ENCODE measurements at places on chromosomes 1 and 21. TPM values are rescaled to one million over a fixed set of nuclear protein-coding genes. Genes with fewer than 3 reads are reported as not detected.

The HES4 gene
- total RNA-seq, result 34.8 TPM

The RGS2 gene
- total RNA-seq, result 20.4 TPM

The GCSAML gene
- not detected for total RNA-seq

The ZNF683 gene
- total RNA-seq, result not detected

The HLCS gene
- 8.7 TPM for total RNA-seq

The S100A9 gene
- 95.4 TPM for total RNA-seq

The NPL gene
- total RNA-seq, result 21.1 TPM

The ATP1A2 gene
- total RNA-seq, result 6.9 TPM

The FMO1 gene
- total RNA-seq, result 3.1 TPM

The NPPA gene
- not detected for total RNA-seq

The GJA8 gene
- not detected for total RNA-seq

DNA sequence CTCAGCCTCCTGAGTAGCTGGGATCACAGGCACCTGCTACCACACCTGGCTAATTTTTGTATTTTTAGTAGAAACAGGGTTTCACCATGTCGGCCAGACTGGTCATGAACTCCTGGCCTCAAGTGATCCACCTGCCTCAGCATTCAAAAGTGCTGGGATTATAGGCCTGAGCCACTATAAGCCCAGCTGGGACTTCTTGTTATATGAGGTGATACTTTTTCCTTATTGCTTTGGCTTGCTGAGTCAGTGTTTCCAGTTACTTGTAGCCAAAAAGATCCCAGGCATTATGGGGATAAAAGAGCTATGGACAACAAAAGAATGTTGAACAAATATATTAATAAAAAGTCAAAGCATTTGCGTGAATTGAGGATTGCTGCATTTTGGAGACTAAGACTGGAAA, 69.9 kb upstream of the LPGAT1 start:
- DNase-seq, result no peak

DNA sequence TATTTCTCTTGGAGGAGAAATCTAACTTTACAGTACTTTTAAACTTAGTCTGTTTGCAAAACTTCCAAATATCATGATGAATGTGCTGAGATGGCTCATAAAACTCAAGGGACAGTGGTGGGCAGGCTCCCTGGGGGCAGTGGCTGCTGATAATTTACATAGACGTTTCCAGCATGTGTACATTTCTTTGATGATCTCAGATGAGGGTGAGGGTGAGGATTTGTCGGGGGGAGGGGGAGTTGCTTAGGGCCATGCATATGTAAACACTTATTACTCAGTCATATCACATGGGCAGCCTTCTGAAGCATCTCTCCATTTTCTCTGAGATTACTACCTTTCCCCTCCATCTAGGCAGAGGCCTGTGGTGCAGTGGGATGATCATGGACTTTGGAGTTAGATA, 152.9 kb upstream of the HMGB4 start:
- no peak for DNase-seq

DNA sequence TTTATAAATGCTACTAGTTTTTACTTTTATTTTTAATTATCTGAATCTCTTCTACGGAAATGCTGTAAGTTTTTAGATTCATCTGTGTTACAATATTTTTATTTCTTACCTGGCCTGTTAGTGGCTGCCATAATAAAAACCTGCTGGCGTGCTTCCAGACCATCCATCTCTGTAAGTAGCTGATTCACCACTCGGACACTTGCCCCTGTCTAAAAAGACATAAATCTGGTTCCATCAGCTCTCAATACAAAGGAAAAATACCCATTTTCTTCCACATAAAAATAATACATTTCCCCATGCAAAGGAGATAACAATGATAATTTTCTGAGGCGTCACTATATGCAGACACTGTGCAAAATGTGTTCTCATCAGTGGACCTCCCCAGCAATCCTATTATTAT, 62.0 kb downstream of the NVL start:
- DNase-seq, result no peak

GRCh38 chr1:244653439-244654107, 647 bp downstream of the DESI2 start:
- peak; percentile 80 for DNase-seq

- DNase-seq, result no peak
Observed at GRCh38 chr1:213276236-213276635, 225.2 kb downstream of the RPS6KC1 start.

- DNase-seq, result no peak
Observed at GRCh38 chr1:195714248-195714647, 894.0 kb downstream of the KCNT2 start.

DNA sequence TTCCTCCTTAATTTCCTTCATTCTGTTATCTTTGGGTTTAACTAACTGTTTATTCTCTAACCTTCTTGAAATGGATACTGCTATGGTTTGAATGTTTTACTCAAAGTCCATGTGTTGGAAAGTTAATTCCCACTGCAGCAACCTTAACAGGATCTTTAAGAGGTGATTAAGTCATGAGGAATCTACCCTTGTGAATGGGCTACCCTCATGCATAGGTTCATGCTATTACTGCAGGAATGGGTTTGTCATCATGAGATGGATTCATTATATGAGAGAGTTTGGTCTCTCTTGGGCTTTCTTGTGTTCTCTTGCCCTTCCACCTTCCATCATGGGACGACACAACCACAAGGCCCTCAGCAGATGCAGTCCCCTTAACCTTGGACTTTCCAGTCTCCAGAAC, 516.9 kb downstream of the ADGRL2 start:
- DNase-seq, result no peak

- no peak for DNase-seq
Observed at GRCh38 chr1:85124091-85124490, 75.8 kb upstream of the MCOLN3 start.

GRCh38 chr1:151945725-151946722, 36.7 kb upstream of the THEM4 start:
- peak; percentile 98 for DNase-seq

GRCh38 chr1:156527584-156527983, 27.0 kb upstream of the MEF2D start:
- DNase-seq, result no peak

- DNase-seq, result no peak
Observed at GRCh38 chr1:23174426-23175110, 5.9 kb upstream of the LUZP1 start.

DNA sequence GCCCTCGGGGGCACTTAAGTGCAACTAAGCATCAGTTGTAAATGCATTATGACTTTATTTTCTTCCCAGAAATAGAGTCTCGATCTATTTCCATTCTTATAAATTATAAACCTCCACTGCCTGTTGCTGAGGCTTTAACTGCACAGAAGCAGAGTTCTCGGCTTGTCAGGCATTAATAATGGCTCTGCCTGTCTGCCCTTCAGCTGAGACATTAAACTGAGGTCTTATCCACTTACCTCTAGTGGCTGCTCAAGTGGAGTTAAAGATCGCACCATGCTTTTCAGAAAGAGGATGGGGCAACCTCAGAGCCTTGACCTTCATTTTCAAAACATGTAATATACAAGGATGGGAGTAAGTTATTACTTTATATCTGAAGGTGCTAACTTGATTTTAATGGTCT, 597.6 kb upstream of the PRMT6 start:
- DNase-seq, result no peak

DNA sequence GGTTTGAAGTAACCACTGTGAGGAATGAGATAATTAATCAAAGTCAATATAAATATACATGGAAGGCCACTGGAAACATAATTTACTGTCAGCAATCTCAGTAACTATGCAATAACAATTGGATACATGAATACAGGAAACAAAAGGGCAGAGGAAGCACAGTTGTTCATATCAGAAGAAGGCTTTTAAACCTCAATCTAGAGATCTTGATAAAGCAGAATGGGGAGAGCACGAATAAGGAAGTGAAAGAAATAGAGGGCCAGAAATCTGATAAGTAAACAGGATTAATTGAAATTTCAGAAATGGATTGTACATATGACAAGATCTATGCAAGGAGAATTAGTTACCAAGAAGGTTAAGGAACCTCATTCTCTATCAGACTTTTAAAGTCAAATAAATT, 93.0 kb downstream of the EVI5 start:
- DNase-seq, result no peak

DNA sequence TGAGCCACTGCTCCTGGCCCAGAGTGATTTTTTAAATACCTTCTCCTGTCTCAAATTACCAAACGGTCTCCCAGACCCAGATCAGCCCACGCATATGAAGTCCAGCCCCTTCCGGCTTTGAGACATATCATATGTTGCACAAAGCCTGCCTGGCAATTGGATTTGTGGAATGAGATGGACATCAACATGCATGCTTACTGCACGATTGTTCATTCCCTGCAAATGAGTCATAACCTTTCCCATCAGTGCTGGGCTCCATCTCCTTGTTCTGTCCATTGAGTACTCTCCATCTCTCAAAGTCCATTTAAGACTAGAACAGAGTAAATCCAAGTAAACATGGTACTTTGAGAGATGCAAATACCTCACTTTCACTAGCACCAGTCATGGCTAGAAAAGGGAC, 612.2 kb upstream of the USP24 start:
- no peak for DNase-seq

DNA sequence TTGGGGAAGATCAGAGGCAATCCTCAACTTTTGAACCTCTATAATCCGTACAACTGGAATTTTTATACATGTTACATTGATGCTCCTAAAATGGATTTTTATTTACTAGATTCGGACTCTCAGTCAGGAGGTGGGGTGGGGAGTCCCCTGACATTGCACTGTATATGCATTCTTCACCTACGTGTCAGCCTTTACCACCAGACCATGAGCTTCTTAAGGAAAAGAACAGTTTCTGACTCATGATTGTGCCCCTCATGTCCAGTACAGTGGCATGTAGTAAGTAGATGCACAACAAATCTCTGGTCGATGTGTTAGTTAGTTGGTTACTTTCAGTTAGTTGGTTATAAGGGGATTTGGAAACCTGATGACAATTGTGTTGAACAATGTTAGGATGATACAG, 15.4 kb downstream of the LPAR3 start:
- no peak for DNase-seq

DNA sequence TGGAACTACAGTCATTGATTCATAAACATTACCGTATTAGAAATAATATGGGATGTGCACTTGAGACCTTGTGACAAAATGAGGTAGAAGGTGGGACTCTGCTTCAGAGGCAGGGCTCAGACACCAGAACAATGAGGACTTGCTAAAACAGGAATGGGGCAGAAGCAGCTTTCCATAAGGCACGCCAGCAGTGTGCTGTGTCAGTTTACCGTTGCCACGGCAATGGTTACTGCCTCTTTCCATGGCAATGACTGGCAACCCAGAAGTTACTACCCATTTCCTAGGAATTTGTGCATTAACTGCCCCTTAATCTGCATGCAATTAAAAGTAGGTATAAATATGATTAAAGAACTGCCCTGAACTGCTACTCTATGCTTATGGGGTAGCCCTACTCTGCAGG, 169.0 kb downstream of the CHRM3 start:
- no peak for DNase-seq

- no peak for DNase-seq
Observed at GRCh38 chr1:150234309-150234565, 1.7 kb downstream of the ANP32E start.

- no peak for DNase-seq
Observed at GRCh38 chr1:18900303-18900841, 2.0 kb downstream of the ALDH4A1 start.

DNA sequence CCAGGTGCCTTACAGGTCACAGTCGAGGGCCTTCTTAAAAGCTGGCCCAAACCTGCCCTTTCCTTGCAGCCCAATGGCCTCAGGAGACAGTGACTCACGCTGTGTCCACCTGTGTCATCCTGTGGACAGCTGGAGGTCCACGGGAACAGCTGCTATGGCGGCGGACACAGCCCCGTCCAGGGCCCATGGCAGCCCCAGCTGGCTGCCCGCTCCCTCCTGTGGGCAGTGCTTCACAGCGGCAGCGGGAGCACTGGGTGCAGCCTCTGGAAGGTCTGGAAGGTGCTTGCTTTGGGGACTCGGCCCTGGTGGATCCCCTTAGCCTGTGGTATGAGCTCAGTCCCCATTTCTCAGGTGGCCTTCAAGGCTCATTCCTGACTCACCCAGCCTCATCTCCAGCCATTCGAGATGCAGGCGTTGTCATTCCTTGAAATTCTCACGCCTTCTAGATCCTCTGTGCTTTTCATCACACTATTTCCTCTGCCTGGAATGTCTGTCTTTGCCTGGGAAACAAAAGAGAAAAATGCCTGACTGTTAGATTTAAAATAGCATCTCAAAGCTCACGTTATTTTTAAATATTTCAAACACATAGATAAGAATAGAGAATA, 86.8 kb downstream of the KIF26B start:
- no peak for DNase-seq

DNA sequence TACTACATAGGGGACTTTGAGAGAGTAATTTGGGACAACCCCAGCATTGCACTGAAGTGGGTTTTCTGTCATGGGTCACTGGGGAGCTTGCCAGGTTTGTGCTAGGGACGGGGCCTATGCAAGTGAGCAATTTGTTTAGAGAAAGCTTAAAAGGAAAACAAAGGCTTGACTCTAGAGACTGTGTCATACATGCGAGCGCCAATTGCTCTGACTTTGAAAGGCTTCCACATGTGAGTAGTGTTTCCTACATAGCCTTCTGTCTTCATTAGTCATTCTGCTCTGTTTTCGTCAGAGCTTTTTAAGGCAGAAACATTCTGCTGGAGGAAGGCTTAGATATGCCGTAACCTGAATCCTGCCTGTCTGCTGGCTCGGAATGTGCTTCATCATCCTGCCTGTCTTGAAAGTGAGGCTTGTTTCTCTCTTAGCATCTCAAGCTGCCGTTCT, 28.4 kb downstream of the TRIM45 start:
- DNase-seq, result no peak
